CD4-positive, alpha-beta T cell treated with Interferon gamma for 1 hour (primary cell): ENCODE measurements at places on chromosomes 3 and 15.

DNA sequence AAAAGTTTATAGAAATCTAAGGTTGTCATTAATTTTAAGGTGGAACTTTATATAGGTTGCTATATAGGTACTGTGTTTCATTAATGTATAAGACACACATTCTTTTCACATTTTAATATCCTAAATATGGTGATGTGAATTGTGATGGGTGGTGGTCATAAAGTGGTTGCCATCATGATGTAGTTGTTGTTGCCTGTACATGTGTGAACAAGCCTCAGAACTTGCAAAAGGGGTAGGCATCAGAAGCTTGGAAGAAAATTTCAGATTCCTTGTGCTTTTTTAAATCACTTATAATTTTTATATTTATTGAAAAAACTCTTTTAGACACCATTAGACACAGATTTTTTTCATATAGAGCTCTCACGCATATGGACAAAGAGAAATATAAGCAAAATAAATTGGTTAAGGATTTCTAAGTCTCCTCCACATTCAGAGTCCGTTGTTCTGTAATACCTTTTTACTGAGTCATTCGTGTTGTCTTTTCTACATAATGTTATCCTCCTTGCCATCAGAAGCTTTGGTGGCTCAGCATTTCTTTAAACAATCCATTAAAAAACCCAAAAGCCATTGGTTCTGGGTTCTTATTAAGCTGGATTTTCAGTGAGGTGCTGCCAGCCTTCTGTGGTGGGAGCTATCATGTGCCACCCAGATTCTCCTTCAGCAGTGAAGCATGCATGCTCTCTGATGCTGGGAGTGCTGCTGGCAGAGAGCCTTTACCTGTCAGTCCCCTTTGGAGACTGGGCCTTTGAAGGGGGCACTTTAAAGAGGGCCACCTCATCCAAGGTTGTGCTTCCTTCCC lies 140.4 kb upstream of the GALNT15 start:
- no peak for DNase-seq

DNA sequence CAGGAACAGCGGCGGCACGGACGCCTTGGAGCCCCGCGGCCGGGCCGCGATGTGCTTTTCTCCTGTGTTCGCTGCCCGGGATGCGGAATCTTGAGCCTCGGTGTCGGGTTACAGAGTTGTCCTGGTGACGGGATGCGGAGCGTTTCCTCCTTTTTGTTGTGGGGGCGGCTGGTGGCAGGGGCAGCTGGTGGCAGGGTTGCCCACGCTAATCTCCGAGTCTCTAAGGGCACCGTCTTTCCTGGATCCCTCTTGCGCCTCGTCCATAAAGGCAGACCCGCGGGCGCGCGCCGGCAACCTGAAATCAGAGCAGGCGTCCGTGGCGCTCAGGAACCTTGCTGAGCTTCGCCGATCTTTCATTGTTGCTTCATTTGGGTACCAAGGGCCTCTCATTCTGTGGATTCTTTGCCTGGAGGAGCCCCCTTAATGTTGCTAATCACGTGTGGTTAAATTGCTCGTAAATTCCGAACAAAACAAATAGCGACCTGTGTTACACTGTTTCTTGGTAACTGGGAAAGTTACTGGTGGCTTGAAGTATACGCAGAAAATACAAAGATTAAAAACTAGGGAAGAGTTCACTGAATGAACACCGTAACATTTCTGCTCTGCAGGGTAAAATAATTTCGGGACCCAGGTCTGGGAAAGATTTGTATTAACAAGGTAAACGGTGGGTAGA lies 844 bp upstream of the PFN2 start:
- no peak for DNase-seq

DNA sequence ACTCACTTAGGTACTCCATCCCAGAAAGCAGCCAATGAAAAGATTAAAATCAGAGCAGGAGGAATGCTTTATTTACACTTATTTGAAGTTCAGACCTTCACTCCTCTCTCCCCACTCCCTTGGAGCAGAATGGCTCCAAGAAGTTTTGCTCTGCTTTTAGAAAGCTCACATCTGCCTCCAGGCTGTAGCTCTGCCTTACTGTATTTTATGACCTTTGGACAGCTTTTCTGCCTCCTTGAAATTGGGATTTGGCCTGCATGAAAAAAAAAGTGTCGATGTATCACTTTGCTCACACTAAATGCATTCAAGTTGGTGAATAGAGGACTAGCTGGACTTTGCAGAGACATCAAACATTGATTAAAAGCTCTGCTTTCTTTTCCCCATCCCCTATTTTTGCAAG lies 95.3 kb downstream of the SLC9A9 start:
- DNase-seq = no peak

GRCh38 chr3:158722108-158722507 lies 10.1 kb downstream of the RARRES1 start:
- DNase-seq = no peak

GRCh38 chr3:107323723-107324122 lies 53.5 kb upstream of the CCDC54 start:
- no peak for DNase-seq

DNA sequence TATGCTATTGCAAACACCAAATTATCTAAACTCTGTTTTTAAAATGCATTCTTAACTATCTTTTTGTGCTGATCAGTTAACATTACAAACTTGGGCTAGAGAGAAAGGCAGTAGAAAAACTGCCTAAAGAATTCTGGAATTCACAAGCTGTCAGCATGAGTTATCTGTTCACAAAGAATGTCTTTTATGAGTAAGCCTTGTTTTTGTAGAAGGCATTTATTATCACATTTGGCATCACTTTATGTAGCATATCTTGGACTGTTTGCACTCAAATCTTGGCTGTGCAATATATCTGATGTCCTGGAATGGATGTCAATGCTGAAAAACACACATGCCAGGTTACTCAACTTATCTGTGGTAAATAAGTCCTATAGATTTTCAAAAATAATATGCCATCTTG lies 15.5 kb upstream of the BCHE start:
- DNase-seq = no peak

DNA sequence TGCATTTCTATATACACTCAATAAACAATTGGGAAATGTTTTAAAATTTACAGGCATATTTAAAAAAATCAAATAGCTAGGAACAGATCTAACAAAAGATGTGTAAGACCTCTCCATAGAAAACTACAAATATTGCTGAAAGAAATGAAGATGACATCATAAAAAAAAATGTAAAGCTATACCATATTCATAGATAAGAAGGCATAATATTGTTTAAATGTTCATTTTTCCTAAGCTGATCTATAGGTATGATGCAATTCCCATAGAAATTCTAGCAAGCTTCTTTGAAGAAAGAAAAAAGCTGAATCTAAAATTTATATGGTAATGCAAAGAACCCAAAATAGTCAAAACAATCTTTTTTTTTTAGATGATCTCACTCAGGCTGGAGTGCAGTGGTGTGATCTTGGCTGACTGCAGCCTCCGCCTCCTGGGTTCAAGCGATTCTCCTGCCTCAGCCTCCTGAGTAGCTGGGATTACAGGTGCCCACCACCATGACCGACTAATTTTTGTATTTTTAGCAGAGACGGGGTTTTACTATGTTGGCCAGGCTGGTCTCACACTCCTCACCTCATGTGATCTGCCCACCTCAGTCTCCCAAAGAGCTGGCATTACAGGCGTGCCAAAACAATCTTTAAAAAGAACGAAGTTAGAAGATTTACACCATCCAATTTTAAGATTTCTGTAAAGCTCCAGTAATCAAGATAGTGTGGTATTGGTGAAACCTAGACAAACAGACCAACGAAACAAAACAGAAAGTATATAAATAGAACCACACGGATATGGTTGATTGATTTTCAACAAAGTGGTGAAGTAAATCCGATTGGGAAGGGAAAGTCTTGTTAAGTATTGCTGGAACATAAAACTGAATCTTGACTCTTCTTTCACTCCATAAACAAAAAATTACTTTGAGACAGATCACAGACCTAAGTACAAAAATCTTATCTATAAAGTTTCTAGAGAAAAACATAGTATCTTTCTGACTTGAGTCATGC lies 6.3 kb upstream of the BHLHE40 start:
- DNase-seq = no peak

GRCh38 chr15:82020625-82021394 lies 25.0 kb downstream of the MEX3B start:
- no peak for DNase-seq

- DNase-seq = no peak
Measured at GRCh38 chr3:117304681-117305080, 595.1 kb downstream of the TUSC7 start.

GRCh38 chr15:65069779-65070546 lies 2.2 kb upstream of the RASL12 start:
- DNase-seq = no peak

DNA sequence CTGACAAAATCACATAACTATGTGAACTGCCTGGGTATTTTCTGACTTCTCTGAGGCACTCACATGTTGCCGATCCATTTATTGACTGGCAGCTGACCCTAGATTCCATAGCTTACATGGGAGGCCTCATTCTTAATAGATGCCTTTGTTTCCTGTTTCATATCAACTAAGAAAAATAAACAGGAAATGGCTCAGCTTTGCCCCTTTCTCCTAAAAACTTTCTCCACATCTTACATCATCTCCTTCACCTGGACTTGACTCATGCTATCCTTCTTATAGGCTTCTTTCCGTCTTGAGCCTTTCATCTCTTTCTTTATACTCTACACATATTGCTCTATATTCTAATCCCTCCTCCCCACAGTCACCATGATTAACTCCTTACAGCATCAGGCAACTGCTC lies 38.0 kb downstream of the TXNRD3 start:
- no peak for DNase-seq

DNA sequence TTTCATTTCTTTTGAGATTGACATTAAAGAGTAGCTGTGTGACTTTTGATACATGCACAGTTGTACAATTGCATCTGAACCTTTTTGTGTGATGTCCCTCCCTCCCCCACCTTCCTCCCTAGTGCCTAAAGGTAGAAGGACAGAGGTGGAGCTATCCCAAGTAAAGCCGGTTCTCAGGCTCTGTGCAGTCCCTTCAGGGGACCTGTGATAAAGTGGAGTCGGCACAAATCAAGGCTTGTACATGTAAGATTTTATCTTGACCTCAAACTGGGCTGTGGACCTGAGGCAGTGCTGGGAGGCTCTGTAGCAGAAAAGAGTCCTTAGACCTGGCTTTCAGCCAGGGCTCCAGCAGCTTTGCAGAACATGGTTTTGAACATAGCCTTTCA lies 55.5 kb upstream of the CMTM7 start:
- DNase-seq = no peak

DNA sequence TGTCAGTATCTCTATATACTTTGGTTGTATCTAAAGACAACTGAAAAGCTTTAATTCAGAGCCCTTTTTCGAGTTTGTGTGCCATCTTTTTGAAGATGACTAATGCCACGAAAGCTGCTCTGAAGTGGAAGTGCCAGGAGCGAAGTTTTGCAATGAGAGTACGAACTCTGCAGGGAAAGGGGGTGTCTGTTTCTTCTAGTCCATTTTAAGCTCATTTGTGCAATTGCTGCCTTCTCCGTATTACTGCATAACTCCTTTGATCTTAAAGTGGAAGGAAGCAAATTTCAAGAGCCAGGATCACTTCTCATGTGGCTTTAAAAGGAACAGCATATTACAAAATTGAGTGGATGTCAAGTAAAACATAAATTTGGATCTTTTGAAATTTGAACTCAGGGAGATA lies 245.3 kb downstream of the FEZF2 start:
- DNase-seq = no peak

GRCh38 chr3:168116279-168116678 lies 20.6 kb upstream of the GOLIM4 start:
- no peak for DNase-seq

DNA sequence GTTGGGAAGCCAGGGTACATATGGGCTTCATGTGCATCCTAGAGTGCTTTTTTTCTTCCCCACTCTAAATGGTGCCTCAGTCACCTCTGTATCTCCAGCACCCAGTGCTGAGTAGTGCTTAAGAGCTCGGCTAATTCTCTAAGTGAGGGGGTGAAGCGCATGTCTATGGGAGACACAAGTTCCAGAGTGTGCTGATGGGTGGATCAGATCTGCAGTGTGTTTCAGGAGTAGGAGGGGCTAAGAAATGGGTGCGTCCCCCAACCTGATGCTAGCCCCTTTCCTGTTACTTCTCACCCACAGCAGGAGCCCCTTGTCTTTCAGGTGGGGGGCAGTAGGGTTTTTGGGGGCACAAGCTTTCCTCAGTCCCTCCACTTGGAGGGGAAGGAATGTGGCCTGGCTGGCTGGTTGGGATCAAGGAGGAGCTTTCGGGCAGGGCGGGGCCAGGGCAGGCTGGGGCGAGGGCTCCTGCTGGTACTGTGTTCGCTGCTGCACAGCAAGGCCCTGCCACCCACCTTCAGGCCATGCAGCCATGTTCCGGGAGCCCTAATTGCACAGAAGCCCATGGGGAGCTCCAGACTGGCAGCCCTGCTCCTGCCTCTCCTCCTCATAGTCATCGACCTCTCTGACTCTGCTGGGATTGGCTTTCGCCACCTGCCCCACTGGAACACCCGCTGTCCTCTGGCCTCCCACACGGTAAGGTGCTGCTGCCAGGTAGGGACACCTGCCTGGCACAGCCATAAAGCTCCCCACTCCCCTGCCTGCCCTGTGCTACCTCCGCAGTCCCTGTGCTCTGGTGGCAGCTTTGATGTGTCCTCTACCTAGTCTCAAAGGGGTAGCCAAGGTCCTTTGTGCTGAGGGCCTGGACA lies at the start of gene IL17RE:
Gene IL17RE (plus strand): TSS at position 477 of the 866 bp plus-strand sequence. CDS start 85 bp downstream, at position 562.
- no peak for DNase-seq

DNA sequence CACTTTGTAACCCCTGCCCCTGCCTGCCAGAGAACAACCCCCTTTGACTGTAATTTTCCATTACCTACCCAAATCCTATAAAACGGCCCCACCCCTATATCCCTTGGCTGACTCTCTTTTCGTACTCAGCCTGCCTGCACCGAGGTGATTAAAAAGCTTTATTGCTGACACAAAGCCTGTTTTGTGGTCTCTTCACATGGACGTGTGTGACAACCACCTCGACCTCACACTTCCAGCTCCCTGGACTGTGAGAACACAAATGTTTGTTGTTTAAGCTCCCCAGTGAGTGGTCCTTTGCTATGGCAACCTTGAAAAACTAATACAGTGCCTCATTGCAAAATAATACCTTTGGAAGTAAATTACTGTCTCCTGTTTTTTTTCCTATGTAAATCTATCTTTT lies 299.2 kb upstream of the POU1F1 start:
- DNase-seq = no peak

DNA sequence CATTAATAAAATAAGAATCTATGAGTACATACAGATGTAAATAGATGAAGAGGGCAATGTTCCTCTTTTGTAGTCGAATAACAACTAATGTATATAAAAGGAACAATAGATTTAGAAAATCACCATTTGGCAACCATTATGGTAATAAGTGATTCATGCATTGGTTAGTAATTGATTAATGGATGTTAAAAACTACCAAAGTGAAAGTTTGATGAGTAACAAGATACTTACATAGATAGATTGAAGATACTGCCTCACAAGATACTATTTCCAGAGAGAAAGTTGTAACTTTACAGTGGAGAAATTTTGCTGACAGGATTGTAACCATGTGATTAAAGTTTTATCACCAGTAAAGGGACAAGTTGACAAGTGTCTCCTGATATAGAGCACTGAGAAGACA lies 55.0 kb downstream of the TCF12 start:
- no peak for DNase-seq

DNA sequence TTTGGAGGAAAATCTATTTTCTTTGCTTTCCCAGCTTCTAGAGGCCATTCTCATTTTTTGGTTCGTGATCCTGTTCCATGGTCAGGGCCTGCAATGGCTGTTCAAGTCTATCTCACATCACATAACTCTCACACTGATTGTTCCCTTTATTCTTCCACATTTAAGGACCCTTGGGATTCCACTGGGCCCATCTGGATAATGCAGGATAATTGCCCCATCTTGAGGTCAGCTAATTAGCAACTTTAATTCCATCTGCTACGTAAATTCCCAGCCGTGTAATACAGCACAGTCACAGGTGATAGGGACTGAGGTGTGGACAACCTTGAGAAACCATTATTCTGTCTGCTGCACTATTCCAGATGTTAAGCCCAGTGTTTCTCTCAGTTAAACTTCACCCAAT lies 311.6 kb upstream of the CNTN4 start:
- no peak for DNase-seq
